Stimulated activated CD4-positive, alpha-beta T cell treated with anti-CD3 and anti-CD28 coated beads, Interleukin-15, amount 100 ng/mL, for 1 hour (primary cell): ENCODE measurements at places on chromosomes 3 and 15.

DNA sequence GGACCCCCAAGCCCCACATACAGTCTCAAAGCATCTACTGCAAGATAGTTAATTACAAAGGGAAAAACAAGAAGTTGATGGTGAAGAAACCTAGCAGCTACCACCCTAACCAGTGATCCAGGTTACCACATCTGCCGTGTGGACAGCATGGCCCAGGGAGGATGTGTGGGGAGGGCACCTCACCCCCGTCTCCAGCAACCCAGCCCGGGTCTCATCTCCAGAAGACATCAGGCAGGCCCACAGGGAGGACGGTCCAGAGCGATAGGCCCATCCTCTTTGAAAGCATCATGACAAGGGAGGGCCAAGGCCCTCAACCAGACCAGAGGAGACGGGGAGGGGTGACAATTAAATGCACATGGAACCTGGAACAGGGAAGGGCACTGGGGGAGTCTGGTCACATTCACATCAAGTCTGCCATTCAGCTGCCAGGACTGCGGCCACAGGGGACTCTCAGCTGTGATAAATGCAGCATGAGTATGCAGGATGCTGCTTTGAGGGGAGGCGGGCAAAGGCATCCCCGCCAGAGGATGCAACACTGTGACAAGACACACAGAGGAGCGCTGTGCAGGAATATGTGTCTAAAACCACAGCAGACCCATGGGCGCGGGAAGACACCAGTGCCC is 18.8 kb downstream of the ZXDC start:
- no peak for DNase-seq

DNA sequence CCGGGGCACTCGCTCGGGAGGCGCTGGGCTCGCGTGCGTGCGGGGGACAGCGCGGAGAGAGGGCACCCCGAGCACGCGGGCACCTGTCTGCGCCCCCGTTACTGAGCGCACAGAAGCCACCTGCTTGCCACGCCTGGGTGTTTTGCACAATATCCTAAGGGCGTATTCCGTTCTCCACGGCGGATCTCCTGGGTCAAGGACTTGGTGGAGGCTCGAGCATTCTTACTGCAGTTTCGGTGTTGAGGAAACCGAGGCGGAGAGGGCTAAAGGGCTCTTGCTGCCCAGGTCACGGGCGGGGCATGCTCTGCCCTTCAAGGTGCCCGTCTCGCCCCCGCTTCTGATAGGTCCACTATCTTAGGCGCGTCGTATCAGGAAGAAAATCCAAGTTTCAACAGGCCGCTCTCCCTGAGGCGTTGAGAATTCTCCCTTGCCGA is 526 bp downstream of the GPD1L start:
- DNase-seq: no peak

- DNase-seq: no peak
Observed at GRCh38 chr15:85730001-85730820, 64.5 kb downstream of the KLHL25 start.

GRCh38 chr3:170869645-170870593 is at the start of gene RPL22L1:
TSS of gene RPL22L1 (minus strand) at chr3:170870195. CDS start at chr3:170870167, 28 bp downstream.
- DNase-seq: peak; percentile 80

DNA sequence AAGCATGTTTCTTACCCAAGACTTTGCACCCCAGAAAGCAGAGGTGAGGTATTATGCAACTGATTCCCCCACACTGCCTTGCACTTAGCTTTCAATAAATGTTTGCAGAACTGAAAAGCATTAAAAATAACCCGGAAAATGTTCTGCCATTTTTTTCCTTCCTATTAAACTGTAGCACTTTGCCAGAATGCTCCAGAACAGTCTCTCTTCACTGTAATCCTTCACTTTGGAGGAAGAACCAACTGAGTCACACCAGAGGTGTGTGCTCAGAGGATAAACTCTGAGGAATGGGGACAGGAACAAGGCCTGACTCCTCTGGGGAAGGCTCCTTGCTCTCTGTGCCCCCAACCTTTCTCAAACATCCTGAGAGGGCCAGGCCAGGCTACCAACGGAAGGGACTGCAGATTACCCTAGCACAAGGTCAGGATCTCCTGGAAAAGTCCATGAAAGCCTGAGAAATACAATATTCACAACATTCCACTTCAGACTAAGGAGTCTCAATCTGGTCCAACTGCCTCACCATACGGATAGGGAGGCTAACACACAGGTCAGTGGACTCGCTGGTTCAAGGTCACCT is 19.0 kb downstream of the ANP32A start:
- DNase-seq: no peak

DNA sequence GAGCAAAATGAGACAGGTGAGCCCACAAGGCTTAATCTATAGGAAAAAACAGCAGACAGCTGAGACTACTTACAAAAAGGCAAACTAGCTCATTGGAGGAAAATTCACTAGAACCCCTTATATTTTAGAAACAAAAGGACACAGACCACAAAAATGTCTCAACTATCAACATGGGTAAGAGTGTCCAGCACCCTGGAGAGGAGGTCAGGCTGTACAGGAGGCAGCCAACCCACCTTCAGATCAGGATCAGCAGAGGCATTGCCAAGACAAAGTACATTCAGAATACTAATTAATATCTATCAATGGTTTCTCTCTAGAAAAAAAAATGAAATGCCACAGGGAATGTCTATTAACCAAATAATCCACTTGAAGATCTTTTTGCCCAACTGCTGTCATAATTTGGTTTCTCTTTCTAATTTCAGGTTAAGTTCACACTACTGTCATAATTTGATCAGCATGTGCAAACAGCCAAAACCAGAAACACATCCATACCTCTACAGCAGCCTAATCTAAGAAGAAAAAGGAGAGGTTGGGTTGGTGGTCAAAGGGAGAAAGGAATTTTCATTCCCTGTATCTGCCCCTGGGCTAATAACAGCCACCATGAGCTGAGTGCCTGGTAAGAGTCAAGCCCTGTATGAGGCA is 26.0 kb upstream of the THBS1 start:
- DNase-seq: no peak

- no peak for DNase-seq
Observed at GRCh38 chr3:156472684-156473083, 82.2 kb downstream of the SSR3 start.

GRCh38 chr3:65676580-65676979 is 362.1 kb downstream of the MAGI1 start:
- DNase-seq: no peak

DNA sequence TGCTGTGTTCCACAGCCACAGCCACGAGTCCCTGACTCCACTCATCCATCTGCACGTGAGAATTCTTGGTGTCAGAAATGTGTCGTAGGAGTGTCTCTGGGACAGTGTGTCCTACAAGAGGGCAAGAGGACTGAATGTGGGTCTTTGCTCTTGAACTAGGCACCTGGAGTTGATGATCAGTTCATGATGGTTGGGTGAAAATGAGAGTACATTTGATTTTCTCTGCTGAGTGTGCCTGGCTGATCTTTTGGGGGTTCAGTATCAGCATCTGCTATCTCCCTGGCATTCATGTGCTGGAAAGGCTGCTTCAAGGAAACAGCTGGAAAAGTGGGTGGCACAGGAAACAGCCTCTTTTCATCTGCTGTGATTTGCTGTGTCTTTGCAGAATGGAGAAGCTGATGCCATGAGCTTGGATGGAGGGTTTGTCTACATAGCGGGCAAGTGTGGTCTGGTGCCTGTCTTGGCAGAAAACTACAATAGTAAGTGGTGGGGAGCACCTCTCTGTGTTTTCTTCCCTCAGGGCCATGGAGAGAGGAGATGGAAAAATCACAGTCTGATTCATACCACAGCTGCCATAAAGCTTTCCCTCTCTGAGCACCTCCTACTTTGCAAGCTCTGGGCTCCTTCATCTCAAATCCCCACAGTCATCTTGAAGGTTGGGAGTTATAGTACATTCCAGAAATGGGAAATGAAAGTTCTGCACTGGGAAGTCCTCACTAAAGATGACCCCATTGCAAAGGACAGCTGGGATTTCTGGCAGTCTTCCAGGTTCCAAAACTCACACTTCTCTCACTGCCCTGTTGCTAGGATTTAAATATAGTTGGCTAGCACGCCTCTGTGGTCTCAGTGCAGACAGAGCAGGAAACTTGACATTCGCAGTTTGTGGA is 17.8 kb downstream of the TF start:
- no peak for DNase-seq
